ENCODE measurements at places on chromosomes 7 and 10.

DNA sequence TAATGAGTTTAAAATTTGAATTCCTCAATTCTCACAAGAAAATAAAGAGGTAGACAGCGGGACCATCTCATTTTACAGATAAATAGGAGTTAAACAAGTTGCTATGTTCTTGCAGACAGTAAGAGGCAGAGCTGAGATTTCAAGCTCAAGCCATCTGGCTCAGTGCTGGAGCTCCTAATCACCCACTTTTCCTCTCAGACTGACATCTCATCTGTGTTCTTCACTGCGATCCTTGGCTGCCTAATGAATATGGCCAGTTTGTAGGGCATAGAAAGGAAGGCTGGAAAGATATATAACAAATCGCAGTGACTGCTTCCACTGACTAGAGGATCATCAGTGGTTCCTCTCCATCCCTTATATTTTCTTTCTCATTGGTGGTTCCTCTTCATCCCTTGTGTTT is 151.2 kb downstream of the MPP7 start:
- no peak for DNase-seq

DNA sequence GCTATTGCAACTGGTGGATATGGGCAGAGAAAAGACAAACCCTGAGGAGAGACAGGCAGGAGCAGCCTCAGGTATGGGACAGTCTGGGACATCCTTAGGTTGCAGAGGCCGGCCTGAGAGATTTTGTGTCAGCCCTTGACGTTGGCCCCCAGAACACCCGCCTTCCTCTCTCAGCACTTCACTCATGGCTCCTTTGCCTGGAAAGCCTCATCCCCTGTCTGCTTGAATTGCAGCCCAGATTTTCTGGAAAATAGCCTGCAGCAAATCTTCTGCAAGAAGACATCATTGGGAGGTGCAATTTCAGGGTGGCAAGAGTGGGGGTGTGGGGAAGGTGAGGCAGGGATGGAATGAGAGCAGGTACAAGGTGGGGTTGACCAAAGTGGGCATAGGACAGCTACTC is 2.2 kb upstream of the FRMD4A start:
- no peak for DNase-seq

DNA sequence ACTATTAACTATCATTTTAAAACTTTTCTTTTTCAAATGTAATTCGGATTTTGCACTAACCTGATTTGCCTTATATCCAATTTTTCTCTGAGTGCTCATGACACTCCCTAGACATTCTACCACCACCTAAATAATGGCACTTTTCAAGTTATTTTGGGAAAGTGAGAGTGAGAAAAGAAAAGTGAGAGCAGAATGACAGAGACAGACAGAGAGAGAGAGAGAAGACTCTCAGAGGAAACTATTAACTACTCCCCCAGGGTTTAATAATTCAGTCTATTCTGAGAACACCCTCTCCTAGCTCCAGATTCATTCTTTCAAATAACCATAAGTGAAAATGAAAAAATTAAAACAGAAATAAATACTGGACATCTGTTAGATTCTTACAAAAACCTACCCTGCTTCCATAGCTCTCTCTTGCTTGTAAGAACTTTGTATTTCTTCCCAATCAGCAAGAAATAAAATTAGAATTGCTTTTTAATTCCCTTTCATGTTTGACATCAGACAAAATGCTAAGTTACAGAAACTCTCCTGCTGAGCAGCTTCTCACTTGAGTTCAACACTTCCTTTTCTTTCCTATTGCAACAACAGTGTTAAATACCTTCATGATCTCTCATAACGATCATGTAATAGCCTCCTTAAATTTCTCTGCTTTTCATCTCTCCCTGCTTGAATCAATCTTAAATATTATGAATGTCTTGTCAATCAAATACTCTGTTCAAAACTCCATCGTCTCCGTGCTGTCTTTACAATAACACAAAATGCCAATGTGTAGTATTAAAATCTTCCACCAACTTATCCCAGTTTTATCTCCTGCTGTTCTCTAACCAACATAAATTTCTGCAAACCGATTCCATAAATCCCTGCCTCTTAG is 191.7 kb downstream of the SEMA3E start:
- no peak for DNase-seq

GRCh38 chr10:133557381-133557780 is 8.0 kb downstream of the SYCE1 start:
- DNase-seq: no peak

- DNase-seq: no peak
Observed at GRCh38 chr10:78476844-78477243, 443.2 kb downstream of the RPS24 start.

All from NCI-H187 (cell line).